Activated CD4-positive, alpha-beta T cell treated with anti-CD3 and anti-CD28 coated beads for 1 hour (primary cell): ENCODE measurements at places on chromosomes 7 and 10.

GRCh38 chr7:123645516-123645915 is 10.2 kb upstream of the LMOD2 start:
- no peak for DNase-seq

DNA sequence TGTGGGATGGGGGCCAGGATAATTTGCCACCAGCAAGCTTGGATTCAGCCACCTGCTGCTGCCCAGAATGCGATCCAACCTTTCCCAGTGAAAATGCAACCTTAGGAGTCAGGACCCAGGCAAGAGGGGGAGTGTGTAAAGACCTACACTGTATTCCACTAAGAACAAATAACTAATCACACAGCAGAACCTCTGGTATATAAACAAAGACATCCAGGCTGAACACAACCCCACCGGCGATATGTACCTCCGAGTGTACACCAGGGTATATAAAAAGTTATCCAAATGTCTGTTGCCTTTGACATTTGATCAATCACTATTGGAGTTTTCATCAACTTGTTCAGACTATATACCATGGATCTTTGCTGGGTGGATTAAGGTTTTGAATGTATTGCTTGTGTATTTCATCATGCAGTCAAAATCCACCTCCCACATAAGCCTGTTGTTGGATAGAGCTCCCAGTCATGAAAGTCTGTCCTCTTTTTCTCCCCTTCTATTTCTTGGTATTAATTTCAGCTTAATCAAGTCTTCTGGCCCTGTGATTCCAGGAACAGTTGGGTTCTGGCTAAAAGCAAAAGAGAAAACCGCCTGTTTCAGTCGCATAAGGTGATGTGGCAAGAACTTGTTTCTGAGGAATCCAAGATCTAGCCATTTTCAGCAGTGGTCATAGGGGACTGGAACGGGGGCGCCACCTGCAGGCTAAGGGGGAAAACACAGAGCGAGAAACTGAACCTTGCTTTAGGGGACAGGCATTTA is 290.7 kb downstream of the CCDC3 start:
- DNase-seq = peak; percentile 59

DNA sequence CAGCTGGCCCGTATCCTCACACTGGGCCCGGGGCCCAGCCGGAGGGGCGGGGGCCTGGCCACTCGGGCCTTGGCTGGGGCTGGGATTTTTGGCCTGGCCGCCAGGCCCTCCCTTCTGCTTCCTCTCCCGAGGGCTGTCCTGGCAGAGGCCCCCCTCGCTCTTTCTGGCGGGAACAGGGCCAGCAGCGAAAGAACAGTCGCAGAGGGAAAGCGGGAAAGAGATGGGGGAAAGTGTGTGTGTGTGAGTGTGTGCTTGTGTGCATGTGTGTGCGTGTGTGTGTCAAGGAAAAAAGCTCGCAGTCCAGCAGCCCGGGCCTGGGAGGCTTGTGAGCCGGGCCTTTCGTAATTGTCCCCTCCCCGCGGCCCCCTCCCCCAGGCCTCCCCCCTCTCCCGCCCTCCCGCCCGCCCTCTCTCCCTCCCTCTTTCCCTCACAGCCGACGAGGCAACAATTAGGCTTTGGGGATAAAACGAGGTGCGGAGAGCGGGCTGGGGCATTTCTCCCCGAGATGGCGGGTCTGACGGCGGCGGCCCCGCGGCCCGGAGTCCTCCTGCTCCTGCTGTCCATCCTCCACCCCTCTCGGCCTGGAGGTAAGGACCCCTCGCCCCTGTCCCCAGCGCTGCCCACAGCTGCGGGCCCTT is at the start of gene ELN:
Gene ELN, plus strand, starts transcription at position 491 of the 638 bp plus-strand sequence. Its CDS starts 15 bp downstream, at position 506.
- no peak for DNase-seq

DNA sequence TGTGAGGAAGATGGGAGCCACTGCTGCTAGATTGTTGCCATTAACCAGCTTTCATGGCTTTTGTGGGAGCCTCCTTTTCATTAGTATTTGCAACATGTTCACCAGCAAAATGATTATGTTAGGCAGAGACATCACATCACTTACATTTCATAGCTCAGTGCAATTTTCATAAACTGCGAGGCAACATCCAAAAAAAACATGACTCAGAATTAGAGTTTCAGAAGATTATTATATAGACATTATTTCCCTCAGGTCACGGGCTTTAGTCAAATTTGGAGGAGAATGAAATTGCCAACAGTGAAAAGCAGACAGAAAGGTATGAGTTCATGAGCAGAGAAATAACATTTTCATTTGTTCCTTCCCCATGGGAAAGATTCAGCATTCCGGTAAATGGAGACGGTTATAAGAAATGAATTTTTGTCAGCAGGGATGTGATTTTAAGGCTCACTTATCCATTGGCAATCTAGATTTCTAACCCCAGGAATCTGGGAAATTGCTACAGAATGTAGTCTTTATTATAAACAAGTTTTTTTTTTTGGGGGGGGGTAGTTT is 573.2 kb downstream of the AUTS2 start:
- DNase-seq = no peak

- DNase-seq = peak; percentile 20
Observed at GRCh38 chr10:68348265-68348741, 15.6 kb upstream of the PBLD start.

DNA sequence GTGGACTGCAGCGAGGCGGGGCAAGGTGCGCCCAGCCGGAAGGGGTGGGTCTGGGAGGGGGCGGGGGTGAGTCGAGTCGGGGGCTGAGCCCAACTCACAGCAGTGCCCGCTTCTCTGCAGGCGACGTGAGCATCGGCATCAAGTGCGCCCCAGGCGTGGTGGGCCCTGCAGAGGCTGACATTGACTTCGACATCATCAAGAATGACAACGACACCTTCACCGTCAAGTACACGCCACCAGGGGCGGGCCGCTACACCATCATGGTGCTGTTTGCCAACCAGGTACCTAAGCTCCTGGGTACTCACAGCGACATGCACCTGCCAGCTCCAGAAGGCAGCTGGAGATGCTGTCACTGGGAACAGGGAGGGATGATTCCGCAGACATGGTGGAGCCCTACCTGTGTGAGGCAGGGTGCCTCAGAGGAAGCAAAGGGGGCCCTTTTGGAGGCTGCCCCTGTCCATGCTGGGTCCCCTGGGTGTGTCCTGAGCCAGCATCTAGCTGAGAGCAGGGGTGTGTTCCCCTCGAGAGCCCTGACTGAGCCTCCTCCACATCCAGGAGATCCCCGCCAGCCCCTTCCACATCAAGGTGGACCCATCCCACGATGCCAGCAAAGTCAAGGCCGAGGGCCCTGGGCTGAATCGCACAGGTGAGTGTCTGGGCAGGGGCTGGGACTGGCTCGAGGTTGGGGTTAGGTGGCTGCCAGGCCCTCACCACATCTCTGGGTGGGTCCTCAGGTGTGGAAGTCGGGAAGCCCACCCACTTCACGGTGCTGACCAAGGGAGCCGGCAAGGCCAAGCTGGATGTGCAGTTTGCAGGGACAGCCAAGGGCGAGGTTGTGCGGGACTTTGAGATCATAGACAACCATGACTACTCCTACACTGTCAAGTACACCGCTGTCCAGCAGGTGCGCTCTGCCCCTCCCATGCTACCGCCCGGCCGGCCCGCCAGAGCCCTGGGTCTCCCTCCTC is 12.8 kb downstream of the FLNC start:
- no peak for DNase-seq
